Esophagus muscularis mucosa (tissue), 4 donors: ENCODE measurements at places on chromosomes 7 and 10. TPM values are rescaled to one million over a fixed set of nuclear protein-coding genes. Genes with fewer than 3 reads are reported as not detected.

GRCh38 chr10:8531116-8531515, 476.6 kb downstream of the GATA3 start:
- no peak overlapping the region for H3K4me3 ChIP-seq
- no peaks in the 10 kb centered on the region for H3K27me3 ChIP-seq
- no peak overlapping the region for H3K27ac ChIP-seq
- no peak for DNase-seq

- no peak overlapping the region for H3K27ac ChIP-seq
- peaks cover 7% of the 10 kb centered on the region for H3K4me1 ChIP-seq
- no peaks in the 10 kb centered on the region for H3K36me3 ChIP-seq
- H3K4me3 ChIP-seq, result no peak overlapping the region
- no peak for DNase-seq
These were observed 73.5 kb downstream of the SAMD9 start for GRCh38 chr7:93044147-93044810.

GRCh38 chr10:3785851-3786271, 852 bp upstream of the KLF6 start:
- H3K27me3 ChIP-seq, result no peaks in the 10 kb centered on the region
- H3K27ac ChIP-seq, result peak overlapping the region; percentile 98
- H3K36me3 ChIP-seq, result peaks cover 25% of the 10 kb centered on the region
- peak; percentile 91 for DNase-seq
- peak overlapping the region; percentile 95 for H3K4me3 ChIP-seq

DNA sequence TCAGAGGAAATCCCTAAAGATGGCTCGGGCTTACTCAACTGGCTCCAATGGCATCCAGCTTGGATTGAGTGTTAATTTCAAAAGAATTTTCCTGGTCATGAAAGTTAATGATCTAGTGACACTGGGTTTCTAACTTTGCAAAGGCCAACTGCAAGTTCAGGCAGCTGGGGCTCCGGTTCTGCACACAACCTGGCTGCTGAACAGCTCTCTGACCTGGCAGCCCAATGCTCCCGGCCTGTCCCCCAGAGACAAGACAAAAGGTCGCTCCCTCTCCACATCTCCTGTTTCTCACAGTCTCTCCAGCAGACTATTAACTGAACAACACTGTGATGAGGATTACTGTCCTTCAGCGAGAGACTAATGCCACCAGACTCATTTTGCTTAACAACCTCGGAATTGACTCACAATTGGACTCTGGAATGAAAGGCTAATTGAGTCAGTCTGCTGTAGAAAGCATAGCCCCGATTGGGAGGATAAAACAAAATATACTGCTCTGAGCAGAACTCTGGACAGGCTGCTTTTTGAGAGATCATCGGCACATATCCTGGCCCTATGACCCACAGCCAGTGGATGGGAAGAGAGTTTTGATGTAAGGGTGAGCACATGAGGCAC, 174.5 kb downstream of the GFRA1 start:
- no peak overlapping the region for H3K4me3 ChIP-seq
- peaks cover 7% of the 10 kb centered on the region for H3K4me1 ChIP-seq
- H3K27ac ChIP-seq, result no peak overlapping the region
- H3K27me3 ChIP-seq, result no peaks in the 10 kb centered on the region

The AGK gene
- total RNA-seq, result 19.8 TPM

DNA sequence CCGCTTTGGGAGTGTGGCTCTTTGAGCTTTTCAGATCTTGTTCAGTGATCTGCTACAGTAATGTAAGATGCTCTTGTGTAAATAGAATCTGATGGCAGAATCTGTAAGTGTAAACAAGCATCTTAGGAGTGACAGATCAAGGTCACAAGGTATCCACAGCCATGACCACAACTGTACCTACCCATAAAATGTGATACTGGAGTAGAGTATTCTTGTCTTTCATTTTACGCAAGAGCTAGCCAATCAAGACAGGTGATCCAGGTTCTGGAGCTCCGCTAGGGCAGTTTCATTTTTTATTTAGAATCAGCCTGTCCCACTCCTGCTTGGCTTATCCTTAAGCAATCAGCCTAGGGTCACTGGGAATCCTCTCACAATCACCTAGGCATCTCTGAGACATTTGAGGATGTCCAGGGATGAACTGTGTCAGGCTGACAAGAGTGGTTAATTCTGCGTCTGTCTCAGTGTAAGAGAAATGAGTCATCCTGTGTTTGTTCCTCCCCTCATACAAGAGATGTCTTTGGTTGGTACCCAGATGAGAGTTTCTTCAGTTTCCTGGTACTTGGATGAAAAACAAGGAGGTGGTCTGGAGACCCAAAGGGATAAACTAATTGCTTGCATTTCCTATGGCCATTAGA, 13.6 kb downstream of the ZNF138 start:
- no peaks in the 10 kb centered on the region for H3K4me1 ChIP-seq
- H3K4me3 ChIP-seq, result no peak overlapping the region
- peaks cover 5% of the 10 kb centered on the region for H3K36me3 ChIP-seq
- H3K27ac ChIP-seq, result no peak overlapping the region
- DNase-seq, result no peak

The FKBP9 gene
- total RNA-seq, result 123 TPM

The HSPB1 gene
- 1,674 TPM for total RNA-seq

DNA sequence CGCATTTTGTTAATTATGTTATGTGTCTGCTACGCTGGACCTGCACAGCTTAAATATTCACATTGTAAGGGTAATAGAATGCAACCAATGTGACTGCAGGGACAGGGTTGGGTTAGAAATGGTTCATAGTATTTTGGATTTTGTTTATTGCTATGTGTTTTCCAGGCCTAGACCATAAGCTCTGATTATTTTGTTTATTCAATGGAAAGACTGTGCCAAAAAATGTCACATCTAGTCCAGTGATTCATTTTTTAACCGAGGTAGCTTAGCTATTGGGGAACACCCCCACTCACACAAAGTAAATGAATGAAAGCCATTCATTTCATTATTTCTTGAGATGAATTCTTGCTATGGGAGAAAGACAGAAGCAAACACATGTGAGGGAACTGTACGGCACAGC, 516.5 kb upstream of the ANKRD30A start:
- no peak for DNase-seq
- no peaks in the 10 kb centered on the region for H3K4me1 ChIP-seq
- no peak overlapping the region for H3K4me3 ChIP-seq

The HOXA7 gene
- total RNA-seq, result 0.52 TPM

The VDAC2 gene
- 194 TPM for total RNA-seq

The RBP4 gene
- total RNA-seq, result 0.83 TPM

DNA sequence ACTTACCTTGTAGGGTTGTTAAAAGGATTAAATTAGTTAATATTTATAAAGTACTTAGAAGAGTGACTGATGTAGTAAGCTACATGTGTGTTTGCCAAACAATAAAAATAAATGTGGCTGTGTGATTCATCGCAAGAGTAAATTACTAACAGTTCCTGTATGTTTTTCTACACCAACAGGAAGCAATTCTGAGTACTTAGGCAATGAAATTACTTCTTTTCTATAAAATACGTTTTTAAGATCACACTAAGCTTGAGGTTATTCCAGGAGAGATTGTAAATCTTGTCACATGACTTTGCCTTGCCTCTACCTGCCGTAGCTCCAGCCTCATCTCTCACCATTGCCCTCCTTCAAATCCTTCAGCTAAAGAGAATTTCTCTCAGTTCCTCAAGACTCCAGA, 18.1 kb upstream of the GSTK1 start:
- no peaks in the 10 kb centered on the region for H3K36me3 ChIP-seq
- DNase-seq, result no peak
- H3K27me3 ChIP-seq, result no peaks in the 10 kb centered on the region
- peaks cover 5% of the 10 kb centered on the region for H3K4me1 ChIP-seq
- H3K27ac ChIP-seq, result no peak overlapping the region

GRCh38 chr10:110413903-110414547, 83.7 kb upstream of the DUSP5 start:
- no peak overlapping the region for H3K27ac ChIP-seq
- H3K27me3 ChIP-seq, result no peaks in the 10 kb centered on the region
- DNase-seq, result no peak
- no peak overlapping the region for H3K4me3 ChIP-seq
- peaks cover 17% of the 10 kb centered on the region for H3K4me1 ChIP-seq

DNA sequence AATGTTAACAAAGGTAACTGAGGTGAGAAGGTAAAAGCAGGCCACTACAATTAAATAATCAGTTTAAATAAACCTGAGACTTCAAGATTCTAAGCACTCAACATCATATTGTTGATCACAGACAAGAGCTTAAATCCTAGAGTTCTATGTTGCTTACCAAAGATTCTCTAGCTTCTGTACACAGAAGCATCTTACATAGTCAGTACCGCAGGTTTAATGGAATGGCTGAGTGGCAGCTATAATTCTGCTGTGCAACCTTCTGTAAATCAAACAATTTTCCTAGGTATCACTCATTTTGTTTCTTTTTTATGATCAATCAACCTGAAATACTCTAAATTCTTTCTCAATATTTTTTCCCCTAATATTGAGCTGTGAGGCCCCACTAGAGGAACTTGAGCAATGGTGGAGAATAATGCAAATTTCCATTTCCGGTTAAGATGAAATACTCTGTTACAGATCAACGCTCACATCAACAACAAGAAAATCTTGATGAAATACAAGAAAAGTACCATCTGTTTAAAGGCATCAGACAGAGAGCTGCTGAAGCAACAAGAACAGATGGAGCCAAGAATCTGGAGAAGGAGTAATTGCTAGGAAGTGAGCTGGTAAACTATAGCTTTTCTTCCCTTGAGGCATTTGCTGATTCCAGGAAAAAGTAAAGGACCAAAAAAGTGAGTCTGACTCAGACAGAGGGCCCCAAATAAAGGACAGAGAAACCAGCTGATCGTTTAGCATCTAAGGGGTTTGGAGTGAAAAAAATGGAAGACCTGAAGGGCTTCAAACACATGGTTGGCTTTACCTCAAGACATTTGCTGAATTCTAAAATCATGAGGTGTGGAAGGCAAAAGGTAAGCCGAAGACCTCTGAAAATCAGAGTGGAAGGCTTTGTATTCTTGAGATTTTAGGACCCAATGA, 22.6 kb downstream of the PNPLA8 start:
- H3K4me1 ChIP-seq, result peaks cover 7% of the 10 kb centered on the region
- peaks cover 47% of the 10 kb centered on the region for H3K36me3 ChIP-seq
- H3K27me3 ChIP-seq, result no peaks in the 10 kb centered on the region
- no peak for DNase-seq
- H3K4me3 ChIP-seq, result no peak overlapping the region

DNA sequence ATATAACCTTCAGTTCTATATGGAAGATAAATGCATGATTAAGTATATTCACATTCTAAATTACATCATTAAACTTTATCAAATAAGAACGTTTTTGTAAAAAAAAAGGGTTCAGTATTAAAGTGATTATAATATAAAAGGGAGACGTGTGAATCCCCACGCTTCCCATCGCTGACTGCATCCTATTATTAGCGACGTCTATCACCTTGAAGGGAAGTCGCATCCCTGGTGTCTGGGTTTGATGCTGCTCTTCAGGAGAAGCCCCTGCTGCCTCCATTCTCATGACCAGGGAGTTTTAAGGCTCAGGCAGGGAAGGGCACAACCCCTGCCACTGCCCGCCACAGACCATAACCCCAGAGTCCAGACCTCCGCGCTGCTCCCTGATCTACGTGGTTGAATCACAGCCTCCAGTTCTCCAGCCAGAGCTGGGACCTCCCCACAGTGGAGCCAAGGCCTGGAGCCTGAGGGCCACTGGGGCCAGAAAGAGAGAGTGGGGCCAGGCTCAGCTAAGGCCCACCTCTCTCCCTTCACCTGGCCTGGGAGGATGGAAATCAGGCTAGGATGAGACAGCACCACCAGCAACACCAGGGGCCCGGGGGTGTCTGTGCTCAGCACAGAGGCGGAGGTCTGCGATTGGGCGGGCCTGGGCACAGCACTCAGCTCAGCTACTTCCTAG, 130.6 kb downstream of the TCERG1L start:
- H3K27me3 ChIP-seq, result no peaks in the 10 kb centered on the region
- H3K27ac ChIP-seq, result no peak overlapping the region
- H3K4me1 ChIP-seq, result no peaks in the 10 kb centered on the region
- DNase-seq, result no peak

DNA sequence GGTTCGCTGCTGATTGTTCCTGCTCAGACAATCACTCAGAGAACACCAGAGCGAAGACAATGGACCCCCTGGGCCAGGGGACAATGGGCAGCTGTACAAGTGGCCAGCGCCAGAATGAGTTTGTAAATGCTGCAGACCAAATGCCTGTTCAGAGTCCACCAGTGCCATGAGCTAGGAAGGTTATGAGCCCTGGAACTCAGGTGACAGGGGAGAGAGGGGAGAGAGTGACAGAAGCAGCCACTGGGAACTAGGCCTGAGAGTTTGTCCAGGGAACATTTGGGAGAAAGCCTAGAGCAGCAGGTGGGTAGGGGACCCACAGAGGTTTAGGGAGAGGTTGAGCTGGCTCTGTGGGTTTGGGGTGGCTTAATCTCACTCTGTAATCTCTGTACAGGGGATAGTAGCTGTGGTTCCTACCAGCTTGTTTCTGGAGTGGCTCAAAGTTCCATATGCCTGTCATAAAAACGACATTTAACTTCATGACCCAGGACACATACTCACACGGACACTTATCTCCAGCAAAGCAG, 60.4 kb downstream of the C10orf105 start:
- no peak for DNase-seq
- no peak overlapping the region for H3K4me3 ChIP-seq
- no peaks in the 10 kb centered on the region for H3K27me3 ChIP-seq
- no peaks in the 10 kb centered on the region for H3K36me3 ChIP-seq
- H3K27ac ChIP-seq, result no peak overlapping the region

The LIPN gene
- total RNA-seq, result 0.33 TPM

GRCh38 chr7:37424995-37425394, 23.7 kb downstream of the ELMO1 start:
- H3K36me3 ChIP-seq, result no peaks in the 10 kb centered on the region
- peaks cover 18% of the 10 kb centered on the region for H3K4me1 ChIP-seq
- H3K4me3 ChIP-seq, result no peak overlapping the region
- H3K27me3 ChIP-seq, result no peaks in the 10 kb centered on the region

The TMEM196 gene
- total RNA-seq, result not detected

GRCh38 chr10:93991596-93992284, 2.0 kb upstream of the PLCE1 start:
- H3K27me3 ChIP-seq, result peaks cover 6% of the 10 kb centered on the region
- peak overlapping the region; percentile 46 for H3K27ac ChIP-seq
- DNase-seq, result no peak
- H3K4me3 ChIP-seq, result peak overlapping the region; percentile 24

DNA sequence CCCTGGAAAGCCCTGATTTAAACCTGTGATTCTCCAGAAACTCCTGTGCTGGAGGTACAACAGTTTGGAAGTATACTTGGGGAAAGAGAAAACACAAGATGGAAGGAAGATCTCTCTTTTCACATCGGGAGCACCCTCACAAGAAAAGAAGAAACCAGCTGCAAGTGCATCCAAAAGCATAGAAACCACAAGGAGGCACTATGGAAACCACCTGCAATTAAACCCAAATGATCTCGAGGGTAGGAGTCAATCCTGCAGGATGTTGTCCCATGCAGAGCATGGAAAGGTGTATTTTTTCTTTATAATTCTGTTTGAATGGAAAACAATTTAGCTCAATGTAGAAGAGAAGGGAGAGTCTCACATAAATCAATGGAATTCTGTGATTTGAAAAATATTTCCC, 210.5 kb downstream of the TWIST1 start:
- H3K36me3 ChIP-seq, result no peaks in the 10 kb centered on the region
- no peak overlapping the region for H3K4me3 ChIP-seq

GRCh38 chr7:123757095-123757494, 8.3 kb upstream of the WASL start:
- no peak for DNase-seq
- H3K27me3 ChIP-seq, result no peaks in the 10 kb centered on the region
- peaks cover under 1% of the 10 kb centered on the region for H3K4me1 ChIP-seq
- H3K36me3 ChIP-seq, result no peaks in the 10 kb centered on the region
